Fibroblast of mammary gland (primary cell): ENCODE measurements at places on chromosomes 4 and X.

GRCh38 chr4:150256841-150257730, 178.8 kb downstream of the DCLK2 start:
- no peak for DNase-seq

- no peak for DNase-seq
Measured at GRCh38 chr4:32337403-32337802, 1617.2 kb downstream of the PCDH7 start.

DNA sequence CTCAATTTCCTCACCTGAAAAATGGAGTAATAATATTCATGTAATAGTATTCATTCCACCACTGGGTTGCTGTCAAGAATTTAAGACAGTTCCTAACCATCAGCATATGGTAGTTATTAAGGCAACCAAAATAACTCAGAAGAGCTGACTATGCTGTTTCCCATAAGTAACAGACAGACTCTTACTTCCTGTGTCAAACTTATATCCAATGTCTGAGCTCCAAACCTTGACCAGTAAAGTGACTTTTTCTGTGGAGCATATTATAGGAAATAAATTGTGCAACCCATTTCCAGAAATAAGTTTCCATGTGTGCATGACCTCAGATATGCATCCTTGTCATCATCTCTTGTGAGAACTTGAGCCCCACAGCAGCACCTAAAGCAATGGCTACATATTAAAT, 78.8 kb downstream of the HADH start:
- peak; percentile 71 for DNase-seq

- DNase-seq = no peak
Measured at GRCh38 chr4:7609316-7609715, 174.6 kb upstream of the PSAPL1 start.

GRCh38 chr4:124433044-124433443, 279.5 kb downstream of the ANKRD50 start:
- DNase-seq = no peak

- DNase-seq = no peak
Measured at GRCh38 chr4:3851881-3852280, 85.7 kb downstream of the ADRA2C start.
